ENCODE measurements at places on chromosomes 2 and 18.
A peak's percentile ranks its signal among the peaks of the same experiment; 100 is the strongest.

DNA sequence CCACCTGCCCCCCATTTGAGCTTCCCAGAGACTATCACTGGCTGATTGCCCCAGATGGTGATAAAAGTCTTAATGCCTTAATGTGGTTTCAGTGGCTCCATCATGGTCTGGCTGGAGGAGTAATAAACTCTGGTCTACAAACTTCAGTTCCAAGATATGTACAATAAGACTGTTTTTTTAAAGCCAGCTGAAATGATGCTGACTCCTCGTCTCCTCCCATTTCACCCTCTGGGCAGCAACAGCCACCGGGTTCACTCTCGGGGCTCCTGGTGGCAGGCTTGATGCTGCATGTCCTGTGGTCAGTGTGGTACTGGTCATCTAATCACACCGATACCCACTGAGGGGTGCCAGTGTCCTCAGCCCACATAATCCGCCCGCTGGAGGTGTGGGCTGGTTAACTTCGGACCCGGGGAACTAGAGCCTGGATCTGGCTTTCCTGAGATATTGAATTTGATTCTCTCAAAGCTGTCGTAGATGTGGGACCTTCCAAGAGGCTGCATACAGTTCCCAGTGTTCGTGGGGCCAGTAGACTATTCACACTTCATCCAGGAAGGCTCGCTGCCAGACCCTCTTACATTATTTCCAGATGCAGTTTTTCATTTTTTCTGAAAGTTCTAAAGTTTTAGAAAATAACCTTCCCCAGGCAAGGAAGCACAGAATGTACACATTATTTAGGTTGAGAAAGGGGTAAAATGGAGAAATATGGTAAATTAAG is 95.3 kb downstream of the GALR1 start:
- peak; percentile 71 for DNase-seq

DNA sequence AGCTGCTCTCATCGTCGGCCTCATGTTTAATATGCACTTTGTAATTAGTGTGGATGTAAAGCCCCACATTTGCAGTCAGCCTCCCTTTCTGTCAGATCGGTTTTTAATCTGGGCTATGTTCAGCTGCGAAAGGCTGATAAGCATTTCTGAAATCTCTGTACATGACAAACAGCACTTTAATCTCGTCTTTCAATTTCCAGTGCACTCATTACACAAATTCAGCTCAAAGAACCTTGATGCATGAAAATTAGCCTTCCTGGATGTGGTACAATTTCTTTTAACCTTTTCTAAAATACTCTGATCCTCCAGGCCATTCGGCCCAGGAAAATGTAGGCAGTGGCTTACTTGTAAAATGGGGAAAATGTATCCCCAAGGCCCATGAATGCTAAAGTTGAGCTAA is 265.1 kb downstream of the RND3 start:
- no peak for DNase-seq

- DNase-seq = no peak
Measured at GRCh38 chr2:28435814-28436351, 43.2 kb downstream of the FOSL2 start.

DNA sequence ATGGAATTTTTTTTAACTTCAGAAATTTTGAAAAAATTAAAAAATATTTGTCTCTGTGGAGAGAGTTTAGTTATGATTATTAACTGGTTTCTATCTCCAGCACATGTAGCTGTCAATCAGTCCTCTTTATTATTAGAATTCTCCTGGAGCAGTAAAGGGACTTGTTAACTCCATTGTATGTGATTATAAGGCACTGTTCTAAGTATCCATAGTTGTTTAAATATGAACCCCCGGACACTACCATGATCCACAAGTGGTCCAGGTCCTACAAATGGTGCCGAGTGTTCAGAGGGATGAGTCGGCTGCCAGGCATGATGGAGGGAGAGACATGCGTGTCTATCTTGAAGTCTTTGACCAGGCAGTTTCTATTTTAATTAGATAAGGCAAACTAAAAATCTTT is 492 bp downstream of the CHRNA1 start:
- DNase-seq = no peak

- DNase-seq = peak; percentile 29
Measured at GRCh38 chr2:44244135-44244871, 31.0 kb upstream of the SLC3A1 start.

GRCh38 chr2:216279031-216279430 is 93.3 kb downstream of the MARCHF4 start:
- no peak for DNase-seq

DNA sequence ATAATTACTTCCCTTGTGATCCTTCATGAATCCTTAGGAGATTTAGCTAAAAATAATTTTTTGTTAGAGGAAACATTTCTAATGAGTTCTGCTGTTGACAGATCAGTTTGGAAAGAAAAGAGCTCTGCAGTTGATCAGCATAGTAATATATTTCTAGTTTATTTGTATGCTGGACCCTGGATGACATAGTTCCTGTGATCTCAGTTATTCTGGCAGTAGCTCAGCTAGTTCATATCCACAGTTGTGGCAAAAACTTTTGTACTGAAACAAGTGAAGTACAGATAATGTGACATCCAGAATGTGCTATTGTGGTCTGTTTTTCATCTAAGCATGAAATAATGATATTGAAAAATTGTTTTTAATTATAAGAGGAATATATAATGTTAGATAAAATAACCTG is 33.7 kb downstream of the ABI2 start:
- peak; percentile 15 for DNase-seq

DNA sequence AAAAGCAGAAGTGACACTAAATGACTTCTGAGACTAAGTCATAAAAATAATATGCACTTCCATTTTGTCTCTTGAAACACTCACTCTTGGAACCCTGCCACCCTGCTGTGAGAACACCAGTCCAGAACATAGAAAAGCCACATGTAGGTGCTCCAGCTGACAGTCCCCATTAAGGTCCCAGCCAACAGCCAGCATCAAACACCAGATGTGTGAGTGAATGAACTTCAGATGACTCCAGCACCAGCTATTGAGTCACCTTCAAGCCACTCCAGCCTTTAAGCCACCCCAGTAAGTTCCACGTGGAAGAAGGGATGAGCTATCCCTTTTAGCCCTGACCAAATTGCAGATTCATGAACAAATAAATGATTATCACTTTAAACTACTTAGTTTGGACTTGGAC is 31.5 kb upstream of the LGALSL start:
- DNase-seq = no peak

GRCh38 chr2:127638361-127639110 is 7.4 kb upstream of the GPR17 start:
- DNase-seq = no peak

- DNase-seq = no peak
Measured at GRCh38 chr2:227805578-227805977, 8.1 kb upstream of the CCL20 start.

- no peak for DNase-seq
Measured at GRCh38 chr2:121001641-121002040, 266.0 kb downstream of the GLI2 start.

- no peak for DNase-seq
Measured at GRCh38 chr2:231919341-231920035, 6.7 kb downstream of the NPPC start.

- DNase-seq = peak; percentile 43
Measured at GRCh38 chr2:3476321-3476984, 42.9 kb downstream of the ADI1 start.

- DNase-seq = no peak
Measured at GRCh38 chr2:1170711-1171110, 220.1 kb downstream of the SNTG2 start.

DNA sequence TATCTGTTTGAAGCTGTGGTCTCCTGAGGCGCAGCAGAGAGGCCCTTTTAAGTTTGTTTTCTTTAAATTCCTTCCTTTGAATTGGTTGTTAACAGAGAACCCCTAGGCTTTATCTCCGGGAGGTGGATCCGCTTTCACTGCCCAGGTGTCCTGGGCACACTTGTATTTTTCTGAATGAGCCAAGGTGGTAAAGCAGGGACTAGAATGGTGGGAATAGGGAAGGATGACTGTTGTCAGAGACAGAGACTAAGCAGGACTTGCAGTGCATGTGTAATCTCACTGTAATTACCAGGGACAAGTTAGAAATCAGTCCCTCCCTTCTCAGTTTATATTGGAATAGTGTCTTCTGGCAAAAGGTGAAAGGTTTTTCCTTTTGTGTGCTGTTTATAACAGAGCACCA is 72.8 kb downstream of the PHLPP1 start:
- DNase-seq = no peak

DNA sequence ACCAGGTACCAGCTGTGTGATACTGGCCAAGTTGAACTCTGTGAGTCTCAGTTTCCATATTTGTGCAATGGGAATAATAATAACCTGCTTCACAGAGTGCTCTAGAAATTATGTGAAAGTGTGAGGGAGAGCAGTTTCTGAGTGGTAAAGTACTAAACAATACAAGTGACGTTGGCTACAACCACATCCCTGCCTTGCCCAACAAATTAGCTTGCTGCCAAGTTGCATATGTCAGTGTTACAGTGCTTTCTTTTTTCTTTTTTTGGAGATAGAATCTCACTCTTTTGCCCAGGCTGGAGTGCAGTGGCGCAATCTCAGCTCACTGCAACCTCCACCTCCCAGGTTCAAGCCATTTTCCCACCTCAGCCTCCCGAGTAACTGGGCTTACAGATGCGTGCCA is 533.6 kb upstream of the MEX3C start:
- DNase-seq = no peak

Data from skin of body (tissue), 3 donors.